Stimulated activated CD8-positive, alpha-beta memory T cell treated with anti-CD3 and anti-CD28 coated beads, Interleukin-4, amount 100 ng/mL, for 1 hour (primary cell): ENCODE measurements at places on chromosomes 2 and 18.

- DNase-seq = no peak
Observed at GRCh38 chr2:188134241-188134640, 157.4 kb upstream of the GULP1 start.

- no peak for DNase-seq
Observed at GRCh38 chr18:45715212-45715780, 8.7 kb upstream of the SLC14A1 start.

GRCh38 chr2:64675860-64676259, 22.1 kb upstream of the SERTAD2 start:
- DNase-seq = no peak

DNA sequence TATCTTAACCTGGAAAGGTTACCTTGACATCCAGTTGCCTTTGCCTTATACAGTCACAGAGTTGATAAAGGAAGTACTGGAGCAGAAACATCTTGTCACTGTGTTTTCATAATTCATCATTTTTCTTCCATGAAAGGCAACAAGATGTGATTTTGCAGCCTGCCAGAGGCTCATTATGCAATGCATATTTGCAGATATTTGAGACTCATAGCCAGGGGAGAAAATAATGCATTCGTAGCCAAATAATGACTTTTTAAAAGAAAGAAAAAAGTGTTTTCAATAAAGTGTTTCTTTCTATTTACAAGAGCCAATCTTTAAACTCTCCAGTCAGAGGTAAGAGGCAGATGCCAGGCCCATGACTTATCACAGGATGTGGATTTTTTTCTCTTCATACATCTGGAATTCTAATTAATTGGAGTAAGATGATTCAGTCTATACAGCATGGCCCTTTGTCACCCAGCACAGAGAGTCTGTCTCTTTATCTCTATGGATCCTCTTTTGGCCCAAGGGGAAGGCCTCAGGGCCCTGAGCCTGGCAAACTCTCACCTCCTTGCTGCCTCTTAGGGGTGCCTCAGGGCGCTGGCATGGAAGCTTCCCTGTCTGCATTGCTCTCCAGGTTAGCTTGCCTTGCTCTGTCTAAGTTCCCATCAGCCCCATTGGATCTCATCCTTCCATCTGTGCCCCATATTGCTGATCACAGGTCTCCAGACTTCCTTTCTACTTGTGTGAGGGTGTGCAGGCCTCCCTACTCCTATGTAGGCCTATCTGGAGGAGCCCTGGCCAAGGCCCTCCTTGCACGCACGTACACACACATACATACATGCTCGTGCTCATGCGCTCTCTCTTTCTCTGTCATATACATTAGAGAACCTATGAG, 247.7 kb downstream of the TPGS2 start:
- no peak for DNase-seq

DNA sequence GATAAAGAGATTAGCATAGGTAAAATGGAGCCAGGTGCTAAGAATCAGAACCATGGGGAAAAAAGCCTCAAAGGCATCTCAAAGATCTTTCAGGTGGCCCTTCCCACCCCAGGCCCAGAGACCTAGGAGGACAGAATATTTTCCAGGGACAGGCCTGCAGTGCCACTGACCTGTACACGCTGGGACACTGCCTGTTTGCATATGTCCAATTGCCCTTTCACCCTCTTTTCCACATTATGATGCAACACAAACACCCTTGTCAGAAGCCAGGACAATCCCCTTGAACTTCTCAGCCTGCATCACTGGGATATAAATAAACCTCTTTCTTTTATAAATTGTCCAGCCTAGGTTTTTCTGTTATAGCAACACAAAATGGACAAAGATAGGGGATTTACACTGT, 419.1 kb downstream of the TRIB2 start:
- no peak for DNase-seq

DNA sequence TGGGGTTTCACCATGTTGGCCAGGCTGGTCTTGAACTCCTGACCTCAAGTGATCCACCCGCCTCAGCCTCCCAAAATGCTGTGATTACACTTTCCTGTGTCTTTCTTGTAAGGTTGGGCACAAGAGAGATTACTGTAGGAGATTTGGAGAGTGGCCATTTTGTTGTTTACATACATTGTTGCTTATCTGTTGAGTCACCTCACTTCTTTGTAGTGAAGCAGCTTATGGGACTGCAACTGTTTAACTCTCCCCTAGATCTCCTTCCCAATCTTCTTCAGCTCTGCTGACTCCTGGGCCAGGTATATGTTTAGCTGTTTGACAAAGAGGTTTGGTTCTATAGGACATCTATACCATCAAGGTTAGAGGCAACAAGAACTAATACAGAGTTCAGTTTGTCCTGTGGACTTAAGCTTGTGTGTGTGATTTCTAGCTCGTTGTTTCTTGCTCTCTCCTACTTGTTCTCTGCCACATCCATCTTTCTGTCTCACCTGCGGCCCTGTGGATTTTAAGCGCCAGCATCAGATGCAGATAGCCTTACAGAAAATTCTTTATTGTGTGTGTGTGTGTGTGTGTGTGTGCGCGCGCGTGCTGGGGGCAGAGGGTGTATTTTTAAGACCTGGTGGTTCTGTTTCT, 95.4 kb downstream of the HAUS1 start:
- no peak for DNase-seq

GRCh38 chr2:9665898-9666297, 35.1 kb upstream of the YWHAQ start:
- no peak for DNase-seq

DNA sequence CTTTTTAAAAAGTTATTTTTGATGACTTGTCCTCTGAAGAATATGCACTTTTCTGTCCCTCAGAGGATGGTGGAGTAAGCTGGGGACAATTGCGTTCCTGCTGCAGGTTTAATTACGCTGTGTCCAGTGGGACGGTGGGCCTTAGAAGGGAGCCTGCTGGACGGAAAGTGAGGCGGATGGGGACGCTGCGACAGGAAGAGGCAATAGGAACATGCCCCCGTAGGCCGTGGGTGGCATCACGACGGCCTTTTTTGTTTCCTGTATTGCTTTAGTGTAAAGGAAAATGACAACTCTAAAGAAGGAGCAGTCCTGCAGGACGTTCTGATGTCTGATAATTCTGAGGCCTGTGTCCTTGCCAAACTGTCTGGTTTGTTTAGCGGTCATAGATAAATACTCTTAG, 121.6 kb downstream of the NFATC1 start:
- no peak for DNase-seq

GRCh38 chr2:160394153-160394552, 99.5 kb downstream of the RBMS1 start:
- no peak for DNase-seq

- no peak for DNase-seq
Observed at GRCh38 chr2:49959961-49960553, 805.7 kb upstream of the FSHR start.

- DNase-seq = no peak
Observed at GRCh38 chr18:54357082-54357659, 487 bp downstream of the STARD6 start.

DNA sequence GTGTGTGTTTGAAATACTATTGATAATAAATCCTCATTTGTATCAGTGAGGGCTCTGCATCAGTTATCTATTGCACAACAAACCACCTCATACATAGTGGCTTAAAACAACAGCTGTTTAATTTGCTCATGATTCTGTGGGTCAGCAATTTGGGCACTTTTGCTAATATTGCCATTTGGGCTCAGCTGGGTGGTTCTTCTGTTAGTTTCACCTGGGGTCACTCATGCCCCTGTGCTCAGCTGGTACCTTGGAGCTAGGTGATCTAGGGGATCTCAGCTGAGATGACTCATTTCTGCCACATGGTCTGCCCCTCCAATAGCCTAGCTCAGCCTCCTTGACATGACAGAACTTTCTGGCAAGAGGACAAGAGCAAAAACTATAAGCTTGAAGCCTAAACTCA, 126.3 kb downstream of the LYPD6B start:
- no peak for DNase-seq

DNA sequence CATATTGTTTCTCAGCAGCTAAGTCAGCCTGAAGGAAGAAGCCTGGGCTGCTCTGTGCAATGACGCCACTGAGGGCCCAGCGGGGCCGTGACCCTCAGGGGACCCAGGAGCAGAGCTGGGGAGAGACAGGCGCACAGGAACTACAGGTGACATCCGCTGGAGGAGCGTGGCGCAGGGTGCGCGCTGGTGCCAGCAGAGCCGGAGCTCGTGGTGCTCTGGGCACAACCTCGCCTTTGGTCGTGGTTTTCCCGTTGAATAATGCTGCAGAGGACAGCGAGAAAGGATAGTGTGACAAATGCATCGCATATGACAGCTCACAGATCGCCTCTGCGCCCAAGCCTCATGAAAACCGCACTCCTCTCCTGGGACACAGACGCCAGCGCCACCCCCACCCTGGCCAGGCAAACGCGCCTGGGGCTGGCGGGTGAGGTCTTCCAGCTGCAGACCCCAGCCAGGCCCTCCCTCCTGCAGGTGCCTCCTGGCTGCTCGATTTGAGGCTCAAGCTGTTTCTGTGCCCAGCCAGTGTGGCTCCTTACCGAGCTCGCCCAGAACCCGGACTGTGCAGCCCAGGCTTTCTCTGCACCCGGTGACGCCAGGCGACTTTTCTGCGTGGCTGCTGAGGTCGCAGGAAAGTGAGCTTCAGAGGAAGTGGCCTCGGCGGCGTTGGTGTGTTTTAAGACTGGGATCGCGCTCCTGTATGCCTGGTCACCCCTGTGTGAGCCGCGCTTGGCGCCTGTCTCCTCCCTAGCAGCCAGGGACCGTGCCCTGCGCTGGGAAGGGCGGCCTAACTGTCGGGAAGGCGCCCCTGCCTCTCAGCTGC, 583.1 kb upstream of the HS6ST1 start:
- DNase-seq = no peak

DNA sequence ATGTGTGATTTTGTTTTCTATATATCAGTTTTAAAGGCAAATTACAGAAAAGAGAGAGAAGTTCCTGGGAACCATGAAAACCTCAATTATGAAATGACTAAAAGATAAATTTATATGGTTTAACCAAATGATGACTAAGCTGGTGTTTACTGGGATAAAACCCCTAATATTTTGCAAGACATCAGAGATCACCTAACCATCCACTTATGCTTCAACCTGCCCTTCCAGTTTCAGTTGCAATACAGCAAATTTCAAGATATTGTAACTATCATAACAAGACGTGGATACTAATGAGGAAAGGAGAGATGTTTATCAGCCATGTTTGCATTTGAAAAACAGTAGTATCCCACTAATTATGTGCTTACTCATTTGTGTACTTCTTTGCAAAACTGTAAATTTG, 108.2 kb downstream of the GAREM1 start:
- DNase-seq = no peak

DNA sequence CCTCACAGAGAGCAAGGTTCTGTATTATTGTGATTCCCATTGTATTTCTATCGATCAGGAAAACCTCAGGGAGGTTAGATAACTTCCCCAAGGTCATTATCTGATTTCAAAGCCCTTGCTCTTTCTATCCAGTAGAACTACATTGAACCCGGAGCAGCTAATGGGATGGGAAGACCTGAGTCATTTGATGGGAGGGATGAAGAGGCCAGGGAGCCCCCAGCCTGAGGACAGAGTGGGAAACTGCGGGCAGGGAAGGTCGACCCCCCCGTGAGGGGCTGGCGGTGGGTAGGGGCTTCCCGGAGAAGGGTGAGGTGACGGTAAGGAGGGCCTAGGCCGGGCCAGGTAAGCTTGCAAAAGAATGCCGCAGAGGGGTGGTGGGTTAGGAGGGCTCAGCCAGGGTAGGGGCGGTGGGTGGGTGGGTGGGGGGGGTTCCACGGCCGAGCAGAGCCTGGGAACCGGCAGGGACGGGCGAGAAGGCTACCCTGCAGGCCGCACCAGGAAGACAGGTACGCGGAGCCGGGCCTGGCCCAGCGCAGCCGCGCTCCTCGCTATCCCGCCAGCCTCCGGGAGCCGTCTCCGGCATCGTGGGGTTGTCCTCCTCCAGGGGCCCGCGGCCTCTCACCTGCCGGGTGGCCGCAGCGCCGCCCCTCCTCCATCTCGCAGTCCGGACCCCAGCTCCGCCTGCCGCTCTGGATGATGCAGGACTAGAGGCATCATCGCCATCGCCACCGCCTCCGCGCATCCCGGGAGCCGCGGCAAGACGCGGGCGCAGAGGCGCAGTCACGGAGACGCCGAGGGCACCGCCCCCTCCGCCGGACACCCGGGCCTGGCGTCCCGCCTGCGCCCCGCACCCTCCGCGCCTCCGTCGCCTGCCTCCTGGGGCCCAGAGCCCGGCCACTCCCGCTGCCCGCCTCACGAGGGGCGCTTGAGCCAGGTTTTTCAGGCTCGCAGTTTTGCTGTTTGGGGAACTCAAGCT, at the start of gene GPR75:
TSS of gene GPR75 (minus strand) at position 762 of the 976 bp plus-strand sequence. CDS start 5,211 bp downstream, outside the sequence.
- DNase-seq = no peak

DNA sequence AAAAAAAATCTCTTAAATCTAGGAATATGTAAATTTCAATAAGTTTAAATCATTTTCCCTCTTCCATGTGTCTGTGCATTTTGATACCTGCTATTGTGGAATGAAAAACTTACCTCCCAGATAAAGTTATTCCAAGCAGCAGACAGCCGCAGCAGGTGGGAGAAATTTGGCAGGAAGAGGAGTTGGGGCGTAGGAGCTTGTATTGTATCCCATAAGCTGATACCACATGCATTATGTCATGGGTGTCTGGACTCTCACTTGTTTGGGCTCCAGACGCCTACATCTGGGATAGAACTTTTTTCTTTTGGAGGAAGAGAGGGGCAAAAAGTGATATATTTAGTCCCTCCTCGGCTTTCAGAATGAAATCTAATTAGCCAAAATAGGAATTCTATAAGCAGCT, 59.3 kb upstream of the TCF4 start:
- DNase-seq = no peak

- no peak for DNase-seq
Observed at GRCh38 chr2:18047213-18047611, 168.7 kb downstream of the KCNS3 start.

GRCh38 chr2:231050018-231050901, 6.4 kb upstream of the PSMD1 start:
- DNase-seq = no peak

- DNase-seq = no peak
Observed at GRCh38 chr2:238370823-238371372, 50.6 kb downstream of the TRAF3IP1 start.

DNA sequence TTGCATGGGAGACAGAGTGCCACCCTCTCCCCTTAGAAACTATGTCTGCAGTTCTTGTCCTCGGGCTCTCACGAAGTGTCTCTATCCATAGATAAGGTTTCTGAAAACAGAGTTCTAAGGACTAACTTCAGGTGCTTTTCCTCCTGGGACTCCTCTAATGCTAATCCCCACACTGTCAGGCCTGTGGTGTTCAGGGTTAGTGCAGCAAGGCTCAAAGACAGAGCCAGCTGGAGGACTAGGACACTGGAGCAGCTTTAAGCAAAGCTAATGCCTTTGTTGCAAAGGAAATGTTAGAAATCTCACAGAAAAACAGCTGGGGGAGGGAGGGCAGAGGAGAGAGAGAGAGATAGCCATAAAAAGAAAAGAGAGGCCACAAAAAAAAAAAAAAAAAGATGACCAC, 824.0 kb upstream of the FSHR start:
- DNase-seq = no peak

GRCh38 chr2:201406077-201406662, 45.1 kb downstream of the TRAK2 start:
- no peak for DNase-seq
